Activated CD4-positive, alpha-beta T cell treated with anti-CD3 and anti-CD28 coated beads for 24 hours (primary cell): ENCODE measurements at places on chromosomes 7 and 10.

DNA sequence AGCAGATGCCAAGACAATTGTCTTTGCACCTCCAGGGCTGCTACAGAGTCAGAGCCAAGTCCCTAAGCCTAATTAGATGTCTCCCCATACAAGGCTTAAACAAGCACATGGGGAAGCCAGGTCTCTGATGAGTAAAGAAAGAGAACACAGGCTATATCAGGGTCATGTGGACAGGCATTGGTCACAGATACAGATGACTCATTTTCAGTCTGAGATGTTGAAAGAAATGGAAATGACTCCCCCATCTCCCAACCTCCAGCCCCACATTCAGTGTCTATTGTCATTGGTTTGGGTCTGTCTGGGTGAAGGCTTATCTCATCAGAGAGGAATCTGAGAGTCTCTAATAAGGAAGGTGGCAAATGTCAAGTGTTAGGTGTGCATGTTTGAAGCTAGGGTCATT lies 290.1 kb upstream of the KIAA1217 start:
- no peak for DNase-seq

DNA sequence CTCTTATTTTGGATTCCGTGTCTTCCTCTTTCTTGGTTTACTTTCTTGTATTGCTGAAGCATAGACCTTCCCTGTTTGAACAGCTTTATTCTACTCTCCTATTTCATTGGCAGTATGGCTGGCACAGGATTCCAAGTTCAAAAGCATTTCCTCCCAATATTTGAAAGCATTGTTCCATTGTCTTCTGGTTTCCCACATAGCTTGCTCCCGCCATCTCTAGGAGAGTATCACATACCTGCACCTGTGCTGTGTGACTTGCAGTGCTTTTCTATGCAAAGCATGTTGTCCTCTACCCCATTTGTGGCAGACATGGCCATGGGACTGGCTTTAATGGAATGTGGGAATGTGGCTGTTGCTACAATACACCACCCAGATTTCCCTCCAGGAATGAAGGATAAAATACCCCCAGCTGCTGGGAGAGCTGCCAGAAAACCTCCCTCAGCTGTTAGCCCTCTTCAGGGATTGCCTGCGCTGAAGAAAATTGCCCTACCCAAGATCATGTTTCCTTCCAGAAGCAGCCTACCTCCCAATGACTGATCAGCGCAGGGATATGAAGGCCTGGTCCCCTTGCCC lies 6.9 kb upstream of the MYOF start:
- DNase-seq = no peak

- no peak for DNase-seq
Measured at GRCh38 chr7:36475381-36475780, 85.7 kb downstream of the ANLN start.

- DNase-seq = no peak
Measured at GRCh38 chr7:137878333-137878961, 31.7 kb upstream of the DGKI start.

GRCh38 chr7:149790146-149790548 lies 16.8 kb upstream of the ZNF467 start:
- peak; percentile 33 for DNase-seq

GRCh38 chr10:66931340-66931948 lies 5.6 kb downstream of the LRRTM3 start:
- DNase-seq = no peak

DNA sequence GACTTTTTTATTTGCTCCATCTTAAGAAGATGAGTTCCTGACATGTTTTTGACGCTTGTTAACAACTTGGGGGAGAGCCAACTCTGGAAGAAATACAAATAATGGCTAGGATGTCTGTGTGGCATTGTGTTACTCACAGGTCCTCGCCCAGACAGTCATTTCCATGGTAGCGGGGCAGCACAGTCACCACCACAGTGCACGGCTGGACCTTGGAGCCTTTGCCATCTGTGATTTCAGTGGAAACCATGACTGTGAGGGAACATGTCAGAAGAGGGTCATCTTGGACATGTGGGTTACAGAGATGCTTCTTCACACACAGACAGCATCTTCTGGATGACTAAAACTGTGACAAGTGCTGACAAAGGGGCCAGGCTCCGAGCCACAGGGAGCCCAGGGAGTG lies 74.5 kb downstream of the PKD1L1 start:
- no peak for DNase-seq

DNA sequence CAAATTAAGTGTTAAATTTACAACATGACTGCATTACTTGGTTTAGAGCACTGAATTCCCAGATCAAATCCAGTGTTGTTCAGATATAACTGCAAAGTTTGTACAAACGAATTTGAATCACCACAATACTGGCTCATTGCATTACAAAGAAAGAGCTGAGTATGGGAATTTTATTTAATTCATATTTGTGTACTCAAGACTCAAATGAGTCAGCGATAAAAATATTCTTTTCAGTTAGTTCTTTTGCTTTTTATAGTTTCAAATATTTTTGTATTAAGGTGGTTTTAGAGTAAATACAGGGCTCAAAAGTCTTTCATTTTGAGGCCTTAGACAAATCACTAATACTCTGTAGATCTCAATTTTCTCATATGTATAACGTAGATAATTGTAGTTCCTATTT lies 68.6 kb upstream of the LRGUK start:
- no peak for DNase-seq

GRCh38 chr7:137689761-137690160 lies 157.0 kb downstream of the DGKI start:
- DNase-seq = no peak

GRCh38 chr10:131204406-131205152 lies 106.9 kb downstream of the TCERG1L start:
- no peak for DNase-seq

DNA sequence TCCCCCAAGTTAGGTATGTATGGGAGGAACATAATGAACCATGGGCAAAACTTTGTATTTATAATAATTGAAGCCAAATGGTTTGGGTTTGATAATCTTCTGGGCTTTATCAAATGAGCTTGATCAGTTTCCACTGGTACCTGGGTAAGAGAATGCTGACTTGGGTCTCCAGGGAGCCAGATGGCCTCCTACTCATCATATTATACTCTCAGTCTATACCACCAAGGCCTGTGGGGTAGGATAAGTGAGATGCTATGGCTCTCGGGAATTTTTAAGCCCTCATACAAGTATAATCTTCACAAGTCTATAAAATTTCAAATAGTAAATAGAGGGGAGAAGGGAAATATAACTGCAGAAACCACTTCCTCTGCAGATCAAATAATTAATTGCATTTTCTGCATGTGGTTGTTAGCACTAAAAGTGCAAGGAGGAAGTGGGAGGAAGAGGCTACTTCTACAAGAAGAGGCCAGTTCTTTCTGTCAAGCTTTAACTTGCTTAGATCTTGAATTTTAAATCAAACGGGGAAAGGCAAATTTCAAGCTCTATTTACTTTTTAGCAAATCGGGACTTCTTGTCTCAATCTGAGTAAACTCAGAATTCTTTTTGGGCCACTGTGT lies 349.0 kb downstream of the SORCS1 start:
- DNase-seq = no peak

- no peak for DNase-seq
Measured at GRCh38 chr10:129275886-129276285, 191.2 kb upstream of the MGMT start.

DNA sequence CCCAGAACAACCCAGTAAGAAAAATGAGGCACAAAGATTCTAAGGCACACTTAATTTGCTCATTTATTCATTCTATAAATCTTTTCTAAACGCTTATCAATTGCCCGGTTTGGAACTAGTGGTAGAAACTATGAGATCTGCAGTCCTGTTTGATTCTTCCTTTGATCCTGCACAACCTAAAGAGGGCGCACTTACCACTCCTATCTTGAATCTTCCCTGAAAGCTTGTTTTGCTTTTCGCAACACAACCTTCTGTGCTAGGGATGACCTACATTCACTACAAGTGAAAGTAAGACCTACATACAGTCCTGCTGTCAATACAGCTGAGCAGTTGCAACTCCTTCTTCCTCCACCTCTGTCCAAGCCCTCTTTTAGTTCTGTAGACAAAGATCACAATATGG lies 12.6 kb upstream of the ARL4A start:
- DNase-seq = no peak

GRCh38 chr10:78566284-78567111 lies 502.3 kb upstream of the ZMIZ1 start:
- no peak for DNase-seq
